ENCODE measurements at places on chromosomes 16 and 17.
A peak's percentile ranks its signal among the peaks of the same experiment; 100 is the strongest.

GRCh38 chr17:41957031-41957868, 9.3 kb upstream of the CNP start:
- no peak for DNase-seq

- peak; percentile 60 for DNase-seq
These were observed 2.3 kb downstream of the RPUSD1 start for GRCh38 chr16:785563-786535.

GRCh38 chr17:73798111-73798748, 154.0 kb upstream of the SDK2 start:
- no peak for DNase-seq

DNA sequence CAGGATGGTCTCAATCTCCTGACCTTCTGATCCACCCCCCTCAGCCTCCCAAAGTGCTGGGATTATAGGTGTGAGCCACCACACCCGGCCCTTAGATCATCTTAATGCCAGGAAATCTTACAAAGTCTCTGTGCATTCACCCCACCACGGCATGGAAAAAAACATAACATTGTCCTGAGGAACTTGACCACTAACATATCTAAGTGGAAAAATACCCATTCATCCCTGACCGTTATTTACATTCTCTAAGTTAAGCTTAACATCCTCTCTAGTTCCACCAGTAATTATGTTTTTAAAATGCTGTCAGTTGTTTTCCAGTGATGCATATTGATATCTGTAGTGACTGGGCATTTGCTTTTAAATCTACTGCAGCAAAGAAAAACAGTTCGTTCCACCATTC, 3.4 kb upstream of the HID1 start:
- no peak for DNase-seq

- DNase-seq, result no peak
These were observed 71.3 kb downstream of the TMC6 start for GRCh38 chr17:78057113-78057740.

DNA sequence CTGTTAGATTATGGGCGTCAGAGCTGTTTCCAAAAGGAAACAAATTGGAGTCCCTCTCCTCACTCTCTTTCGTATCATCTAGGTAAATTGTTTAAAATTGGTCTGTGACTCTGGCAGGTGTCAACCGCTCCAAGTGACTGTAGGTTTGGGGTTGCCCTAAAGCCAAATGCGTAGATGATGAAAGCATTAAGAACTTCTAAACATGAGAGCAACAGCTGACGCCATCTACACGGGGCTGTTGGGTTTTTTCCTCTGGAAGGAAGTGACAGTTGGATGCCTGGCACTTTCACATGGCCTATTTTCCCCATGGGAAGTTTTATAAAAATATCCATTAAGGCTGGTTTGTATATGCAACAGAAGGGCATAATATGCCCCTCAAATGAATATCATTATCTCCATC, 215.7 kb upstream of the CACNG5 start:
- DNase-seq, result no peak

GRCh38 chr16:84663433-84664101, 15.3 kb downstream of the KLHL36 start:
- DNase-seq, result no peak

DNA sequence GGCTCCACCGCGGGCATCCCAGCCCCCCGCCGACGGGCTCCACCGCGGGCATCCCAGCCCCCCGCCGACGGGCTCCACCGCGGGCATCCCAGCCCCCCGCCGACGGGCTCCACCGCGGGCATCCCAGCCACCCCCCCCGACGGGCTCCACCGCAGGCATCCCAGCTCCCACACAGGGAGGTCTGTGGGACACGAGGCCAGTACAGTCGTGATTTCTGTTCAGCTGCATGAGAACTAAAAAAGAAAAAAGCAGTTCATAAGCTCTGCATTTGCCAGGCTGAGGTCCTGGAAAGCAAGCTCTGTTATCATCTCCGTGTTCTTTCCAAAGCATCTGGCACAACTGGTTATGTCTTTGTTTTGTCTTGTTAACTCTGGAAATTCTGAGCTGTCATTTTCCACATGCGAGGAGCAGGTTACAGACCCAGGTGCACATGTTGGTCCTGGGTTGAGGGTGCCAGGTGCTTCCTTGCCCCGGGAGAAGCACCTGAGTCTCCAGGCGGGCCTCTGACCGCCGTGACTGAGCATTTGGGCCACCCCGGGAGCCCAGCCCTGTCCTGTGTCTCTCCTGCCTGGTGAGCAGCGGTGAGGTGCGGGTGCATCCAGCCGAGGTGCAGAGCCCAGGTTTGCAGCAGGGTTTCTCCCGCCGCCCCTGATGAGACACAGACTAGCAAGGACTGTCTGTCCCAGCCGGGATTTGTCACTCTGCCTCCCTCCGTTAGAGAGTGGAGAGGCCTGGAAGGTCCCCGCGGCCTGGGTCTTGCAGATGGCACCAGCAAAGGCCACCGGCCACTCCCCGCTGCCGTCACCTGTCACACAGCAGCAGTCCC, 9.9 kb upstream of the WFIKKN1 start:
- DNase-seq, result no peak

DNA sequence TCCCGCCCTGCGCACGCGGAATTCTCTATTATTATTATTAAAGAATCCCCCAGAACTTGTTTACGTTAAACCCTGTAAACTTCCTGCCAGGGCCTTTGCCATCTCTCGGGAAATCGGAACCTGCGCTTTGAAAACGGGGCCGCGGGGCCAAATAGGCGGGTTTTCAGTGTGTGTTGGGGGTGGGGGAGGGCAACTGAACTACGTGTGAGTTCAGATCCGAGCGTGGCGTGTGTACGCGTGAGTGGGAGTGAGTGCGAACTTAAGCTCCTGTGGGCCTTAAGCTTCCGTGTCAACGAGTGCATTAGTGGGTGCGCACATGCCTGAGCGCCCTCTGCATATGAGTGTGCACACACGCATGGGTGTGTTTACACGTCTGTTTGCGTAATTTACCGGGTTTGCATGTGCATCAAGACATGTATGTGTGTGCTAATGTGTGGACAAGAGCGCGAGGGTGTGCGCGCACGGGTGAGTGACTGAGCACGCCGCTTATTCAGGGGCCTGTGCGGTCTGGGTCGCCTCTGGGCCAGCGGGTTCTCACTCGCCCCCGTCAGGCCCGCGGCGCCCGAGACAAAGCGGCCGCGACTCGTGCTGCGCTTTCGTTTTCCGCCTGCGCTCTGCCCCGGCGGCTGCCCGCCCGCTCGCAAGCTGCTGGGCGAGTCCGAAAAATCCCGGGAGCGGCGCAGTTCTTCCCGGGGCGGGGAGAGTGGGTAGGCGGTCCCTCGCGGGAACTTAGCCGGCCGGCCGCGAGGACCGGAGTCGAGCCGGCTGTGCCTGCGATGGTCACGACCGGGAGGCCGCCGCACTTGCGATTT, 1.2 kb upstream of the FOXF1 start:
- DNase-seq, result no peak

DNA sequence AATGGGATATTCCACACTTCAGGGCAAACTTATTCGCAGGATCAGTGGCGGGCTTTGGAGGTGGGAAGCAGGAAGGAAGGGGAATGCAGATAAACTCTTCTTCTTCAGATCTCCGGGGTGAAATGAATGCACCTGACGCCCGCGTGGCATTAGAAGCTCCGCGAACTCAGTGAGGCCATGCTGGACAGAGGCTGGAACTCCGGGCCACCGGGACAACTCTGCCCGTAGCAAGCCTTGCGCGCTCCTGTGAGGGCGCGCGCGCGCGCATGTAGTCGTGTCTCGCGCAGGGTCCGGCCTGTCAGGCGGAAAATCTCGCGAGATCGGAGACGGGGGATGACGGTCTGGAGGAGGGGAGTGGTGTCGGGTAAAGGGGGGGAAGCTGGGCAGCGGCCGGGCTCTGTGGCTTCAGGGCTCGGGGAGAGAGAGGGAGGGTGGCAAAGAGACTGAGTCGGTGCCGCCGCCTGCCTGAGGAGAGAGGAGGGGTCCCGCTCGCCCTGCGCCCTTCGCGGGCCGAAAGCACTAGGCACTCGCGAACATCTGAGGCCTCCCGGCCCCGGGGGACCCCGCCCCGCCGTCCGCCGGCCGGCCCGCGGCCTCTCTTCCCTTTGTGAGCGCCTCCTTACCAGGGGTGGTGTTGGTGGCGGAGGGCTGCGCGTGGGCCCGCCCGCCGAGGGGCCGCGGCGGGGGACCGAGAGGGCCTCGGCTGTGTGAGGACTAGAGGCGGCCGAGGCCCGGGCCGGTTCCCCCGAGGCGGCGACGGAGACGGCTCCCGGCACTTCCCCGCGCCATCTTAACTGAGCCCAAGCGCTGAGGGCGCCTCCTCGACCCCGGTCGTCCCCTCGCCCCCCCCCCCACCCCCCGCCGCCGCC, at the start of gene TAOK1:
Gene TAOK1 (plus strand): TSS at position 382 of the 869 bp plus-strand sequence. CDS start 61,186 bp downstream, outside the sequence.
- DNase-seq, result peak; percentile 98
